Dermis blood vessel endothelial cell (primary cell): ENCODE measurements at places on chromosomes 11 and 22. TPM values are rescaled to one million over a fixed set of nuclear protein-coding genes. Genes with fewer than 3 reads are reported as not detected.

- DNase-seq: no peak
These were observed 19.2 kb downstream of the LRRC55 start for GRCh38 chr11:57200917-57201316.

DNA sequence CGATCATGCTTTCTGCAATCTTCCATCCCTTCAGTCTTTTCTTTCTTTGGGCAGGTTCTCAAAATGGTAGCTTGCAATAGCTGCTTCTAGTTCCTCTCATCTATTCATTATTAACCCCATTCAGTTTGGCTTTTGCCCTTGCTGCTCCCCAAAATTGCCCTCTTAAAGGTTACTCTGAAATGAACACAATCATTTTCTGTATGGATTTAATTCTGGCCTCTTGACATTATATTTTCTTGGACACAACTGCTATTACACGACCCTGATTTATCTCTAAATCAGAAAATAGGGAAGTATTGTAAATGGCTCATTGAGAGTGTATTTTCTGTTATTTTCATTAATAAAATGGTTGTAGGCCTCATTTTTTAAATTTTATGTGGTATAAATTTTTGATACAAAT is at the start of gene ANGPTL5:
Gene ANGPTL5 (minus strand): TSS at position 101 of the 400 bp plus-strand sequence. CDS start 8,613 bp downstream, outside the sequence.
- DNase-seq: no peak

- DNase-seq: no peak
These were observed 7.4 kb upstream of the CCDC34 start for GRCh38 chr11:27370374-27370773.

- peak; percentile 65 for DNase-seq
These were observed 178.6 kb downstream of the MIAT start for GRCh38 chr22:26835929-26836528.

Gene SERPING1
- 0.19 and 0.85 TPM in 2 replicates for total RNA-seq

Gene TCN2
- 63.1 and 101 TPM in 2 replicates for total RNA-seq

Gene HPX
- 0.19 and 0.51 TPM in 2 replicates for total RNA-seq

Gene OR5I1
- not detected in 2 replicates for total RNA-seq

Gene MS4A8
- not detected in 2 replicates for total RNA-seq
